B cell (primary cell): ENCODE measurements at places on chromosomes 11 and 22. TPM values are rescaled to one million over a fixed set of nuclear protein-coding genes. Genes with fewer than 3 reads are reported as not detected.

Gene MTCH2
- total RNA-seq: 26.9 and 30.9 TPM in 2 replicates

Gene TRIM29
- total RNA-seq: not detected in 2 replicates

Gene RAB39A
- 2.4 TPM in 2 replicates for total RNA-seq

Gene TPH1
- 2.7 and 2.8 TPM in 2 replicates for total RNA-seq

Gene GP1BB
- total RNA-seq: 0.27 TPM in 1 of 2 replicates, not detected in the other

Gene TAF10
- 92.2 and 114 TPM in 2 replicates for total RNA-seq

Gene CHRNA10
- 4.0 and 5.2 TPM in 2 replicates for total RNA-seq

Gene C11orf65
- 1.4 and 1.7 TPM in 2 replicates for total RNA-seq

Gene TYMP
- 45.1 and 47.7 TPM in 2 replicates for total RNA-seq

Gene PIM3
- total RNA-seq: 127 and 128 TPM in 2 replicates

Gene PARVG
- 247 and 271 TPM in 2 replicates for total RNA-seq

Gene SPON1
- total RNA-seq: 0.22 and 0.30 TPM in 2 replicates

Gene SCGB1A1
- not detected in 2 replicates for total RNA-seq

Gene SYT13
- not detected in 2 replicates for total RNA-seq

Gene PAMR1
- not detected in 2 replicates for total RNA-seq

Gene ARHGEF12
- 21.6 and 23.8 TPM in 2 replicates for total RNA-seq

Gene KRTAP5-1
- total RNA-seq: not detected in 2 replicates

Gene CD3G
- 0.34 TPM in 2 replicates for total RNA-seq

Gene TH
- total RNA-seq: not detected in 2 replicates

Gene MED15
- 134 and 156 TPM in 2 replicates for total RNA-seq

Gene PHLDB1
- 1.7 and 2.4 TPM in 2 replicates for total RNA-seq

Gene RASL10A
- total RNA-seq: 4.7 and 5.6 TPM in 2 replicates

Gene OR5P2
- total RNA-seq: not detected in 2 replicates

Gene WNT7B
- total RNA-seq: 0.17 and 0.22 TPM in 2 replicates

Gene ACTN3
- total RNA-seq: 0.17 TPM in 1 of 2 replicates, not detected in the other

Gene C22orf42
- total RNA-seq: not detected in 2 replicates

Gene ABCC8
- 0.17 and 1.1 TPM in 2 replicates for total RNA-seq

Gene DDI1
- not detected in 2 replicates for total RNA-seq

Gene RBFOX2
- total RNA-seq: not detected in 2 replicates

Gene TRIM6
- 0.10 TPM in 1 of 2 replicates, not detected in the other for total RNA-seq
